Renal pelvis (tissue), 12 donors: ENCODE measurements at places on chromosomes 5 and 9. TPM values are rescaled to one million over a fixed set of nuclear protein-coding genes. Genes with fewer than 3 reads are reported as not detected.
A peak's percentile ranks its signal among the peaks of the same experiment; 100 is the strongest.

- DNase-seq: peak; percentile 74
These were observed 64.6 kb downstream of the ABCA1 start for GRCh38 chr9:104863180-104863883.

Gene ACTBL2
- not detected for polyA plus RNA-seq

Gene PCDHB15
- polyA plus RNA-seq: 15.2 TPM

- DNase-seq: no peak
These were observed 88.1 kb downstream of the OTULIN start for GRCh38 chr5:14752497-14753071.

Gene CARTPT
- polyA plus RNA-seq: not detected
